Femur (tissue), 1 donor: ENCODE measurements at places on chromosomes 11 and 22.

- DNase-seq = no peak
These were observed 583.3 kb upstream of the TENM4 start for GRCh38 chr11:80024119-80024518.

DNA sequence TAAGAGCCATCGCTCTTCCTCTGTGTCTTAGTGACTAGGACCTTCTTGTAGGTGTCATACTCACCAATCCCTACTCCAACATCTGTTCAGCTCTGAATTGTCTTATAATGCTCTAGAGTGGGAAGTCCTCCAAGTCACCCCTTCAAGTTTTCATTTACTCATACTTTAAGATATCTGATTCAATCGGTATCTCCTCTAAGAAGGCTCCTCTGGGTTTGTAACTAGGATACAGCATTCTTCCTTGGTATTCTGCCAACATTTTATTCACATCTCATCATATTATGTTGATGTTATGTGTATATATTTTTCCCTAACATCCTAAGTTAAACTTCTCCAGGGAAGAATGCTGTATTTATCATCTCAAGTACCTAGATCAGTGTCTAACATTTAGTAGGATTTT is 662.1 kb downstream of the NTM start:
- no peak for DNase-seq

DNA sequence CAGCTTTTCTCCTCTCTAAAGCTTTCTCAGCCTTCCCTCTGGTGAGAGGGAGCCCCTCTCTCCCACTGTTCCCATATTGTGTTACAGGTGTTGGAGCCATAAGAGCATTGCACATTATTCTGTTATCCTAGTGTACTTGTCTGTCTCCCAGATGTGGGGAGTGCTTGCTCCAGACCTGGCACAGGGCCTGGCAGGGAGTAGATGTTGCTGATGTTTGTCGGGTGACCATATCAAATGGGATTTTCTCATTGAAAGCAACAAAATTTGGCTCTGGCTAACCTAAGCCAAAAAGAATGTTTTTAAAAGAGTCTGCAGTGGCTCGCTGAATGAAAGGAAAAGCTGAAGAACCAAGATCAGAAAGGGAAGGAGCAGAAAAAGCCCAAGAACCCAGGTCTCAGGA is 41.1 kb downstream of the CYB5R2 start:
- no peak for DNase-seq

- no peak for DNase-seq
These were observed 4.1 kb downstream of the ROBO3 start for GRCh38 chr11:124869331-124869730.

DNA sequence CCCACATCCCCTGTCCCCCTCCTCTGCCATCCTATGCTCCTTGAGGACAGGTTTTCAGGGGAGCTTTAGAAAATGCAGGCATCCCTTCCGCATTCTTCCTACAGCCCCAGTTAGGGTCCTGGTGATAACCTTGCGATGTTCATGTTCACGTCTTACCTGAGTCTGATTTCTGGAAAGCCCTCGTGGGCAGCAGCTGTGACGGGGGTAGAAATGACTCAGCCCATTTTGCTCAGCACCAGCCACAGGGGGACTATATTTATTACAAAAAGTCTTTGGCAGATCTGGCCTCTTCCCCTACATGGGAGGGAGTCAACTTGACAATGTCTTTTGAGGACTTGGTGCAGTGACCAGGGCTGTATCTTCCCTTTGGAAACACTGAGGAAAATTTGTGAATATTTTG is 12.3 kb downstream of the PKNOX2 start:
- DNase-seq = no peak

- peak; percentile 91 for DNase-seq
These were observed 56.1 kb upstream of the TIMP3 start for GRCh38 chr22:32745251-32745995.

DNA sequence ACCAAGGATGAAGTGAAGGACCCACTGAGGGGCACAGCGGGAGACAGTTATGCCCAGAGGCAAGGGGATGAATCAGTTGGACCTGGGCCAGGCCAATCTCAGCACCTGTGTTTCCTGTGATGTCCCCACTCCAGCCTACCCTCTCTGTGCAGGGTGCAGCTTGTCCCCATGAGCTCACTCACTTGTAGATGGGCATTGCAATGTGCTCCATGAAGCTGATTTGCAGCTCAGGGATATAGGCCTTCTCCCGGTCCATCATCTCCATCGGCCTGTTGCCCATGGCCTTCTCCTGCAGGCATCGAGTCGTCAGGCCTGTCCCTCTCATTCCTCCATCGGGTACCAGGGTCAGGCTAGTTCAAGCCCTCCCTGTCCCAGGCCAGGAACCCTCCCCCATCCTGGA is 96.2 kb downstream of the PDE2A start:
- peak; percentile 8 for DNase-seq

DNA sequence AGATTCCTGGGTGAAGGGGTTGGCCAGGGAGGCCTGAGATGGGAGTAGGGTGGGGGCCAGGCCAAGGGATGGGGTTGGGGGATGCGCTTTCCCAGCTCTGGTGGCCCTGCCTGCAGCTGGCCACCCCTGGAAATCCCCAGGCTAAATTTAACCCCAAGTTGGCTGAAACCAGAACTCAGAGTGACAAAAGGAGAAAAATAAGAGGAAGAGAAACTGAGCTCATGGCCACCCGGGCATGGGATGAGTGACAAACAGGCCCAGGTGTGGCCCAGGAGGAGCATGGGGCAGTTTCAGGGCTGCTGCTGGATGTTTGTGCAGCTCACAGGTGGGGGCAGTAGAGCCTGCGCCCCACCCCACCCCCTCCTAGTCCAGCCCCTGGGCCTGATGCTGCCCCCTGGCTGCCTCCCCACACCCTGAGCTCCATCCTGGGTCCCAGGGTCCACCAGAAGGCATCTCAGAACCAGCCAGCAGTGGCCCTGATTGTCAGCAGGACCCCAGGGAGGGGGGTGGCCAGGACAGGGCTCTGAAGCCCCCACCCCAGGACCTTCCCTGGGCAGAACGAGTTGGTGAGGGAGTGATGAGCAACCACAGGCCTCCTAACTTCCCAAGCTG is 48.0 kb downstream of the IGLL5 start:
- peak; percentile 67 for DNase-seq

- DNase-seq = no peak
These were observed 31.5 kb upstream of the MYO18B start for GRCh38 chr22:25710501-25710900.

DNA sequence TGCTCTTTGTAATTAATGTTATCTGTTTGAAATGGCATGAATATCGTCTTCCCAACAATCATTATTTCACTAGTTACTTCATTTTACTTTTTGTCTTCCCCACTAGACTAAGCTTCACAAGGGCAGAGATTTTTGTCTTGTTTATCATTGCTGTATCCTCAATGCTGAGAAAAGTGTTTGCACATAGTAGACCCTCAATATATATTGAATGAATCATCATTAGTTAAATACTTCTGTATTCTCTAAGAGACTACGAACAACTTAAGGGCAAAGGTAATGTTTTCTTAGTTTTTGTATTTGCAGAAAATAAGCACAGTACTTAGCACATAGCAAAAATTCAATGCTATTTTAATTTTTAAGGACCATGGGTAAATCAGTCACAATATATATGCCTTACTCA is 95.9 kb downstream of the CCDC73 start:
- DNase-seq = no peak

GRCh38 chr11:71397331-71397860 is 50.8 kb downstream of the DHCR7 start:
- no peak for DNase-seq

GRCh38 chr11:2734181-2735052 is 34.6 kb upstream of the KCNQ1OT1 start:
- no peak for DNase-seq

GRCh38 chr11:134069426-134070341 is 812 bp downstream of the JAM3 start:
- peak; percentile 63 for DNase-seq

GRCh38 chr11:92101920-92102319 is 122.7 kb upstream of the FAT3 start:
- DNase-seq = no peak

DNA sequence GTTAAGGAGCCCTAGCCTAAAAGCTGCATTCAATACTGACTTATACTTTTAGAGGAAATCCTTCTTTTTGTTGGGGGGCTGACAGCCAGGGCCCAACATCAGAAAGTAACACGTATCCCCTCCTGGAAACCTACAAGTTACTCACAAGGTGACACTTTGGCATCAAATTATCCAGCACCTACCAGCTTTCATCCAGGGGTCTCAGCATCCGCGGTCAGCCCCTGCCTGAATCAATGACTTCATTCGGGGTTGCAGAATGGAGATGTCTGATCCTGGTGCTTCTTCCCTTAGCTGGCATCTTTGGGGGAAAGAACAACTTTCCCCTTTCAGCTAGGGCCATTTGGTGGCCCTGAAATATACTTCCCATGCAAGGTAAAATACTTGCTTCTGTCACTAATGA is 5.3 kb upstream of the NAP1L4 start:
- peak; percentile 8 for DNase-seq

DNA sequence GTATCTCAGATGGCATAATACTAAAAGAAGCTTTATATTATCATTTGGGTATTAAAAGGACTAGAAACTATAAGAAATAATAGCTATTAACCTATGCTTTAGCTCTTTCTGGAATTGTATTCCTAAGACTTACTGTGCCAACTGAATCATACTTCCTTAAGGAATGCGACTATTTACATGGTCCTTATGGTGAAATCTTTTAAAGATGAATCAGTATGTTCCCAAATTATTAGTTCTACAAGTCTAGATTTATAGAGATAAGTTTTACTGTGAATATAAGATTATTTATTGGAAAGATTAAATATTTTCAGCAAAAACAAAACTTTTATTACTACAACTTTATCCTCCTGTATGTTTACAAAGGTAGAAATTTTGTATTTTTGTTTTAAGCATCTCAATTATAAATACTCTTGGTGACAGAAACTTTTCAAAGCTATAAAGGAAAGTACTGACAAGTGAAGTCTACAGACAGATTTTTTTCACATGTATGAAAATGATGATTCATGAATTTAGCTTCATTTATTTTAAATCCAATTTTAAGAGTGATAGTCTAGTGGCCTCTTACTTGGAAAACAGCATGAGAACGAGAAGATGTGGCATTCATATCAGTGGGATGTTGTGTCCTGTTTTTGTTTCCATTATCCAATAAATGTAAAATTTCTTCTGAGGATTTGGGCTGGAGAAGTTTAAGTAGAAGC is 17.8 kb downstream of the KIF18A start:
- no peak for DNase-seq

DNA sequence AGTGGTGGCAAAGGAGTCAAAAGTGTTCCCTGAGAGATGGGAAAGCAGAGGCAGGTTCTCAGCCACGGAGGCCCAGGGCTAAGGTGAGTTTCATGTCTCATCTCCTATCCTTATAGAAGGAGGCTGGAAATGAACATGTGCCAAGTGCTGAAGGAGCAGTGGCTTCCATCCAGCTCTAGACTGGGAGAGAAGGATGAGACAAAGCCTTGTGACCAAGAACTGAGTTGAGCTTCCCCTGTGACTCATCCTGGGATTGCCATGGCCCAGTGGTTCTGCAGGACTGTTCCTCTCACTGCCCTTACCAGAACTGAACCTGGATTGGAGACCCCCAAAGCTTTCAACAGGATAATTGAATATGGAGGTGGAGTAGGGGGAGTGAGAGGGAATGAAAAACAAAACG is 16.7 kb upstream of the OR9Q1 start:
- no peak for DNase-seq

DNA sequence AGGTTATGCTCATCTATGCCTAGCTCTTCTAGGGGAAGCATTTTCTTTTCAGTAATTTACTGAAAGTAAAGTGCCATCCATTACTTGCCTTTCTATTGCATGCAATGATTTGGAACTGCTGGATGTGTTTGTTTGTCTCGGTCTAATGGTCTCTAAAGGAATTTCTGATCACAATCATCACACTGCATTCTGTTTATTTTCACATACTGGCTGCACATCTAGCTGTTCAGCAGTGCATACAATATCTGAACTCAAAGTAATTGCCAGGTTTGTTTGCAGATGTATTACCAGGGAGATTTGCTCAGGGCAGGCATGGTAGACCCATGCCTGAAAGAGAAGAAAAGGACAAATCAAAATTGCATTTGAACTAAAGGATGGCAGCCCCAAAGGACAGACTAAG is 36.4 kb upstream of the CWF19L2 start:
- DNase-seq = no peak

DNA sequence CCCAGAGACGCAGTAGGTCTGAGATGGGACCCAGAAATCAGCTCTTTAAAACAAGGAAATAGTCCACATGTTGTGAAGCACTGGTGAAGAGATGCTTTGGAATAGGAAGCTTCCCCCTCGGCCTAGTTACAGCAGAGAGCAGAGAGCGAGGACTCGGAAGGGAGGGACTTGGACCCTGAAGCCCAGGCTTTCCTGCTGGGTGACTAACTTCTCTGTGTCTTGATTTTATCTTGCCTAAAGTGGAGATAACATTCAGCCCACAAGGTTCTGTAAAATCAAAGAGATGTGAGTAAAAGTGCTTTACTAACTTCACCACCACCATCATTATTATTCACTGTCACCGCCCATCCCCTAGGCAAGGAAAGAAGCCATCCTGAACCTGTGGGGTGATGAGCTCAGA is 58.4 kb downstream of the THAP12 start:
- no peak for DNase-seq

GRCh38 chr11:40029391-40029790 is 1430.1 kb downstream of the LRRC4C start:
- no peak for DNase-seq

DNA sequence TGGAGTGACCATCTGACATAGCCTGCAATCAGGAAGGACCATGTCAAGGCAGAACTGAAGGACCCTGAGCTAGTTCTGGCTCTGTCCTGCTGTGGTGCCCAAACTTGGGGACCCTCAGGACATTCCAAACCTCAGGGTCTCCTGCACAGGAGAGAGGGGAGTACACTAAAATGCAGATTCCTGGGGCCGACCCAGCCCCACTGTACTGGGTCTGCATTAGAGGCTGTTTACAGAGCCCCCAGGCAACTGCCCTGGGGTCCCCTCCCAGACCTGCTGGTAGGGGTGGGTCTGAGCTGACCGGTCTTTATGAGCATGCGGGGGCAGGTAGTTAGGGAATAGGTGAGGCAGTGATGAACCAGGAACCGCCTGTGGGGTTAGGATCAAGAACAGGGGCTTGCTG is 6.8 kb downstream of the TRPM5 start:
- peak; percentile 3 for DNase-seq

DNA sequence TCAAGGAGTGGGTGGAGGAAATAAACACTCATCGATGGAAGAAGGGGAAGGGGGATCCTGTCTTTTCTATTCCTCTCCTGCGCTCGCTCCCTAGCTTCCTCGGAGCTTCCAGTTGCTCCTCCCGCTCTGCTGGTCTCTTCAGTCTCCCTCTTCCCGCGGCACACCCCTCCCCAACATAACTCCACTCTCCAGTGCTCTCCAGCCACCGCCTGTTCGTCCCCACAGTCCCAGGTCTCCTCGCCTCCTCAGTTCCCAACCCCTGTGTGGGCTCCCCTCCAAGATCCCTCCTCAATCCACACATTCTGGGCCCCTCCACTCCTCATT is 438 bp downstream of the ZW10 start:
- DNase-seq = no peak

DNA sequence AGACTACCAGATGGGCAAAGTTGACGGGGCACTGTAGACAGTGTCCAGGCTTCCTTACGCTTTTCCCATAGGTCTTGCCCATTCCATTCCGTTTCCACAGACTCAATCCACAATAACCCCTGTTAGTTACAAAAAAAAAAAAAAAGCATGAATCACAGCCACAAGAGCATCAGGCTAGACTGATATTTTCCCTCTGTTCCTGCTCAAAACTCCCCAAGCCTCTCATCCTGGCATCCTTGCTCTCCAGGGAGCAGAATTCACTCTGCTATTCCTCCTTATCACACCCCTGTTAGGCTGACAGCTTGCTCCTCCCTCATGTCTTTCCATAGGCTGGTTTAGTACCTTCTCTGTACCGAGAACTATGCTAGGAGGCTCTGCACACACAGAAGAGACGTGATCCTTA is 42.2 kb downstream of the TMEM123 start:
- no peak for DNase-seq

- DNase-seq = no peak
These were observed 2.3 kb upstream of the TMEM45B start for GRCh38 chr11:129813231-129813791.
